Hematopoietic multipotent progenitor cell treated with erythropoietin and hydrocortisone succinate and interleukin-3 and kit ligand, for 8 days (in vitro differentiated cells): ENCODE measurements at places on chromosomes 12 and 14.

GRCh38 chr14:34219661-34220377, 242.2 kb downstream of the SPTSSA start:
- DNase-seq = no peak

DNA sequence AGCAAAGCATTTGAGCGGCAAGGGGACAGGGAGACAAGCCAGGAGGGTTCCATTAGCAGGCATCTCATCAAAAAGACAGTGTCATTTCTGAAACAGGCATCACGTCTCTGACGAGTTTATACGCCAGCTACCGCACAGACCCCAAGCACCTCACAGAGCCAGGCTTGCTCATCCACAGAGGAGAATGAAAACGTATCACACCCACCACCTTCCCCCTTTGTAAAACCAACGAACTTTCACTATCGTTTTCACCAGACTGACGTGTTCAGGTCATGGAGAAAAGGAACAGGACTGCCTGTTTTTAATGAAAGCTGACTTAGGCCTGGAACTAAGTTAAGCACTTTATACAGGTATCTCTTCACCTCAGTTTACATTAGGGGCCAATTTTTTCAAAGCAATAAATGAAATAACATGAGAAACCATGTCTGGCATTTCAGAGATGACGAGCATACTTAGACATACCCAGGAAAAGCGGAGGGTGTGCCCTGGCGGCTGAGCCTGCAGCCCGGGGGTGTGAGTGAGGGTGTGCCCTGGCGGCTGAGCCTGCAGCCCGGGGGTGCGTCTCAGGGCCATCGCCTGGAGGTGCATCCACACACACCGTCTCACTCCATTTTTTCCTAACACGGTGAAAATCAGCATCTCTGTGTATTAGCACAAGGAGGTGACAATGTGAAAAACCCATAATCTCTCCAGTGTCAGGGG, 41.9 kb downstream of the STX2 start:
- no peak for DNase-seq

DNA sequence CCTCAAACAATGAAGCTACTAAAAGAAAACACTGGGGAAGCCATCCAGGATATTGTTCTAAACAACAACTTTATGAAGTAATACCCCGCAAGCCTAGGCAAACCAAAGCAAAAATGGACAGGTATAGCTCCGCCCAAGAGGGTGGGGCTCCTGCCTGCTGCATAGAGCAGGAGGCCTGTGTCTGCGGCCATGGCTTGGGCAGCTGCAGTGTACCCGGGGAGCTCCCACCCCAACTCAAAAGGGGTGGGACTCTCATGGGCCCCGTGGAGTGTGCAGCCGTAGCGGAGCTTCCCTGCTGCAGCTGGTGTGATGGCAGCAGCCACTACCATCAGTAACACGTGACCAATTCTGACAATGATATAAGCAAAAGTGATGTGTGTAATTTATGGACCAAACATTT, 264.2 kb upstream of the KITLG start:
- no peak for DNase-seq

DNA sequence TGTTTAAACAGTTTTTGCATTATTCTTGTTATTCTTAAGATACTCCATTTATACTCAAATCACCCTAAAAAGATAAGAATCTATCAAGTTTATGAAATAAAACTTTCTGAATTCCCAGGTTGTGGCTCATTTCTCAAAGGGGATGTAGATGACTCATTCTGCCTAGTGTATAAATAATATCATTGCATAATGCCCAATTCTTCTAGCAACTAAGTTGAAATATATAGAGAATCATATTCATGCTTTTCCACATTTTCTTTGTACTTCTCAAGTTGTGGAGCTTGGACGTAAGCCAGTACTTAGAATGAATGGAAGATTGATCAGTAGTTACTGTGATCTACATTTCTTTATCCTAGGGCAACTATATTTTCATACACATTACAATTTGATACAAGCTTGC, 201.1 kb downstream of the PPFIA2 start:
- DNase-seq = no peak

GRCh38 chr14:28755198-28755815, 11.3 kb upstream of the FOXG1 start:
- DNase-seq = no peak

GRCh38 chr12:126384026-126384564, 1318.9 kb downstream of the AACS start:
- no peak for DNase-seq

- no peak for DNase-seq
These were observed 508.2 kb downstream of the NELL2 start for GRCh38 chr12:44367916-44368315.
